Effector CD4-positive, alpha-beta T cell (primary cell): ENCODE measurements at places on chromosomes 5 and 9.

GRCh38 chr5:69467442-69468225 lies 25.0 kb upstream of the OCLN start:
- DNase-seq = no peak

GRCh38 chr5:170520372-170520771 lies 16.6 kb downstream of the KCNIP1 start:
- no peak for DNase-seq

DNA sequence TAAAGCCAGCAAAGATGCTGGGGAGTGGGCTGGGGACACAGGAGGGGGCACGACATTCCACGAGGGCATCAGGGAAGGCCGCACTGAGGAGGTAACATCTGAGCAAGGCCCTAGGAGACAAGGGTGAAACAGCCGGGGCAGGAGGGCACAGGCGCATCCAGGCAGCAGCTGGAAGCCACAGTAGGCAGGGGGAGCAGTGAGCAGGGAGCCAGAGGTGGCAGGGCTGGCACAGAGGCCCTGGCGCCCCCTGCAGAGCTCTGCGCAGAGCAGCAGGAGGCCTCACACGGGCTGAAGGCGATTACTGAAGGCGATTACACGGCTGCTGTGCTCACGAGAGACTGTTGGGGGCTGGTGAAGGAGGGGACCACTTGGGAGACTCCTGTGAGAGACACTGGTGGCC lies 15.4 kb downstream of the LMAN2 start:
- no peak for DNase-seq

GRCh38 chr5:3594510-3595005 lies 1.1 kb upstream of the IRX1 start:
- no peak for DNase-seq

GRCh38 chr5:143262393-143263174 lies 140.9 kb downstream of the NR3C1 start:
- no peak for DNase-seq

DNA sequence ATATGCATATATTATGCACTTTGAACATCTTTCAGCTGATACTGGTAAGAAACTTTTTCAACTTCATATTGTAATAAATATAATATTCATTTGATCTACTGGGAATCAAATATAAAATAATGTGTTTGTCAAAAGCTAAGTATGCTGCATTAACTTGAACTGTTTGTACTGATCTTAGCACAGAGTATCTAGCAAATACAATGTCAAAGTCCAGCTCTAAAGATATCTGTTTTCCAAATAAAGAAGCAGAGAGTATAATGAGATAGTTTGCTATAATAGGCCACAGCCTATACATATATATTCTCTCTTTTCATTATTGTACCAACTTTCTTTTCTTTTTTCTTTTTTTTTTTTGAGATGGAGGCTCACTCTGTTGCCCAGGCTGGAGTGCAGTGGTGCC lies 417.0 kb downstream of the TMEM161B start:
- DNase-seq = no peak

DNA sequence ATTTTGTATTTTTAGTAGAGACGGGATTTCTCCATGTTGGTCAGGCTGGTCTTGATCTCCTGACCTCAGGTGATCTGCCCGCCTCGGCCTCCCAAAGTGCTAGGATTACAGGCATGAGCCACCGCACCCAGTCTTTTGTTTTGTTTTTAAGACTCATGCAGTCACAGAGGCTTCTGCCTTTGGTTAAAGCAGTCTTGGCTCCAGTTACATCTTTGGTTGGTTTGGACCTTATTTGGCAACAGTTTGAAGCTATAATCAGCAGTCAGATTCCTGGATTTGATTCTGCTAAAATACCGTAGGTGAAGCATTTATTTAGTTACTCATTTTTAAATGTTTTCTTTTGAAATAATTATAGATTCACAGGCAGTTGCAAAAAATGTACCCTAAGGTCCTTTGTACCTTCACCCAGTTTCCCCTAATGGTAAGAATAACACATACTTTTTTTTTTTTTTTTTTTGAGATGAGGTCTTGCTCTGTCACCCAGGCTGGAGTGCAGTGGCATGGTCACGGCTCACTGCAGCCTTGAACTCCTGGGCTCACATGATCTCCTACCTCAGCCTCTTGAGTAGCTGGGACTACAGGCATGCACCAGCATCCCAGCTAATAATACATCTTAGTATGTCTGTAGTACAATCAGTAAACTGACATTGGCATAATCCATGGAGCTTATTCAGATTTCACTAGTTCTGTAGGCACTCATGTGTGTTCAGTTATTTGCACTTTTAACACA lies 15.7 kb downstream of the USP20 start:
- DNase-seq = no peak

GRCh38 chr5:96663608-96664007 lies 1.4 kb downstream of the CAST start:
- no peak for DNase-seq

GRCh38 chr9:98995971-98996504 lies 52.3 kb downstream of the COL15A1 start:
- DNase-seq = no peak
